CD8-positive, alpha-beta memory T cell (primary cell): ENCODE measurements at places on chromosomes 13 and 19. TPM values are rescaled to one million over a fixed set of nuclear protein-coding genes. Genes with fewer than 3 reads are reported as not detected.

DNA sequence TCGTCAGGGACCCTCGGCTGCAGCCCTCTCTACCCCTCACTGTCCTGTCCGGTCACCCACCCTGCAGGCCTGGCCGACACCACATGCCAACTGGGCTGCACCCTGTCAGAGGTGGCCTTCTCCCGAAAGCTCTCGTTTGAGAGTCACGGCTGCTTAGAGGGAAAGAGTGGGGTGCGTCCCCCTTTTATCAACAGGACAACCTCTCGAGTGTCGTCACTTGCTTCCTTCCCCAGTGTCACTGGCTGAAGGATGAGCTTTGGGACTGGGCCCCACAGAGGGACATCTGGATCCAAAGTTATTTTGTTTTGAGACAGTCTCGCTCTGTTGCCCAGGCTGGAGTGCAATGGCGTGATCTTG, 28.5 kb downstream of the MAP2K2 start:
- H3K27me3 ChIP-seq: no peaks in the 10 kb centered on the region
- no peak overlapping the region for H3K27ac ChIP-seq
- no peak for DNase-seq

Gene OR7A5
- not detected for total RNA-seq

DNA sequence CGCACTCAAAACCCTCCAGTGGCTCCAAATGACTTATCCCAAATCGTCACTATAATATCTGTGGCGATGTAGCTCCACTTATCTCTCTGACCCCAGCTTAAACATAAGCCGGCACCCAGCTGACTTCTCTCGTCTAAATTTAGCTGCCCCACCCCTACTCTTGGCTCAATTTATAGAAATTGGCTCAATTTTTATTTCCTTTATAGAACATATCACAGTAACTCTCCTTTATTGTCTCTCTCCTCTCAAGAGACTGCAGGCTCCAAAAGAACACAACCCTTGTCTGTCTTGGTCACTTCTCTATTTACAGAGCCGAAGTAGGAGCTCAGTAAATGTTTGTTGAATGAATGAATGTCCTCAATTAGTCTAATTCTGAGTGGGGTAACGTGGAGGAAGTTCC, 805 bp downstream of the ZNF784 start:
- no peak overlapping the region for H3K27ac ChIP-seq
- H3K36me3 ChIP-seq: no peaks in the 10 kb centered on the region
- DNase-seq: no peak
- no peaks in the 10 kb centered on the region for H3K27me3 ChIP-seq

- no peaks in the 10 kb centered on the region for H3K27me3 ChIP-seq
- no peak overlapping the region for H3K4me3 ChIP-seq
- no peak for DNase-seq
- no peaks in the 10 kb centered on the region for H3K4me1 ChIP-seq
- H3K27ac ChIP-seq: no peak overlapping the region
These were observed 249.3 kb downstream of the UQCRFS1 start for GRCh38 chr19:28963486-28964250.

GRCh38 chr19:58123354-58123753, 25.3 kb upstream of the ZSCAN18 start:
- H3K27me3 ChIP-seq: no peaks in the 10 kb centered on the region
- H3K27ac ChIP-seq: no peak overlapping the region
- H3K36me3 ChIP-seq: no peaks in the 10 kb centered on the region
- no peaks in the 10 kb centered on the region for H3K4me1 ChIP-seq

DNA sequence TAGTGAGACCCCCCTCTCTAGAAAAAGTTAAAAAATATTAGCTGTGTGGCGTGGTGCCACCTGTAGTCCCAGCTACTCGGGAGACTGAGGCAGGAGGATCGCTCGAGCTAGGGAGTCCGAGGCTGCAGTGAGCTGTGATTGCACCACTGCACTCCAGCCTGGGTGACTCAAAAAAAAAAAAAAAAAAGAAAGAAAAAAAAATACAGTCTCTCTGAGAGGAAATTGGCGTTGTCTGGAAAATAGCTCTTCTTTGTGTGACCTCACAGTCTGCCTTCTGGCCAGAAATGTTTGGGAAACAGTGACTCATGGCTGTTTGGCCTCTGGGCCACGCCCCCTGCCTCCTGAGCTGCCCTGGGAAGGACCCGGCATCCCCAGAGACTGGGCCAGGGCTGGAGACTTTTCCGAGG, 10.7 kb downstream of the MARCHF2 start:
- DNase-seq: no peak
- no peak overlapping the region for H3K4me3 ChIP-seq
- no peaks in the 10 kb centered on the region for H3K27me3 ChIP-seq
- H3K27ac ChIP-seq: peak overlapping the region; percentile 38

DNA sequence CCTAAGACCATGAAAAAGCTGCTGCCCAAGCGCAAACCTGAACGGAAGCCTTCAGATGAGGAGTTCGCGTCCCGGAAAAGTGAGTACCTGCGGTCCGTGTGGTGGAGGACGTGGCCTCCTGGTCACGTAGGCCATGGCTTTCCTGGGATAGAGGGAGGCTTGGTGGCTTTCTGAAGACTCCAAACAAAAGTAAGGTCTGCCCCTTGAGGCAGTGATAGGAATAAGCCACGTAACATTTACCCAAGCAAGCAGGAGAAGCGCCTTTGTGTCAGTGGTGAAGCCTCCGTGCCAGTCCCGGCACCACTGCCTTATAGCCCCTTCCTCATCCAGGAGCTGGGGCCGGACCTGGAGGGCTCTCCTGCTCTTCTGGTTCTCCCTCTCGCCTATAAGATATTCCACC, 34.3 kb upstream of the TEX29 start:
- no peak for DNase-seq
- H3K4me1 ChIP-seq: no peaks in the 10 kb centered on the region
- no peak overlapping the region for H3K4me3 ChIP-seq
- no peaks in the 10 kb centered on the region for H3K27me3 ChIP-seq
- H3K27ac ChIP-seq: no peak overlapping the region

- peak overlapping the region; percentile 74 for H3K4me3 ChIP-seq
- H3K4me1 ChIP-seq: peaks cover 24% of the 10 kb centered on the region
- peak; percentile 26 for DNase-seq
- no peaks in the 10 kb centered on the region for H3K36me3 ChIP-seq
- peak overlapping the region; percentile 59 for H3K27ac ChIP-seq
- H3K27me3 ChIP-seq: no peaks in the 10 kb centered on the region
These were observed 636 bp upstream of the FOXO1 start for GRCh38 chr13:40666933-40667621.

Gene ZNF700
- total RNA-seq: 10.8 TPM
